Fibroblast of lung (primary cell): ENCODE measurements at places on chromosomes 5 and 9.
A peak's percentile ranks its signal among the peaks of the same experiment; 100 is the strongest.

DNA sequence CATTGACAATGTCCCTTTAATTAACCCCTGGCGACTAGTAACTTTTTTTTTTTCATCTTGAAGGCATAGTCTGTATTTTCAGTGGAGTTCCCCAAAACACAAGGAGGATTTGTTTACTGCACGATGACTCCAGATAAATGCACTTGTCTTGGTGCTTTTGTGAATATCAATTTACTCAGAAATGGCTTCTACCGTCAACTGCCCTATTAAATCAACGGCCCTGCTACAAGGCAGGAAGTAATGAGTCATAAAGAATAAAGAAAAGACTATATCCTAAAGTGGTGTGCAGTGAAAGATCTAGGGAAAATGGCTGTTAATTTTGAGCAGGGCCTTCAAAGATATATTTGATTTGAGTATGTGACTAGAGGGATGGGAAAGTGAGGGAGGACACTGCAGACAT, 388.3 kb upstream of the CHD1 start:
- no peak for DNase-seq

DNA sequence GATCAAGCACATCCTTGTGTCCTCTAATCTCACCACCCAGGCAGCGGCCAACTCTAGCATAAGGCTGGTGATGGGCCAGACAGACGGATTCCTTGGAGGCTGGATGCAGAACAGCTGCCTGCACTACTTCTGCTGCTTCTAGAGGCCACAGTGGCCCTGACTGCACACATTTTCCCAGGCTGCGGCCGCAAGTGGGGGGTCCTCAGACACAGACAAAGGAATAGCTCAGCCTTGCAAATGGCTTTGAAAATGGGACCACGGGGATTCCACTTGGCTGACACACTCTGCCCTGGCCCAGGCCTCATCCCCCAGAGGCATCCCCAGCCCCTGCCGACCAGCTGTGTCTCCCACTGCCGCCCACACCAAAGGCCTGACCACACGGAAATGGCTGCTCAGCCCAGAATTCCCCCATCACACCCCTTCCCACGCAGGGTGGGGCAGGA, 540.8 kb downstream of the BNC2 start:
- DNase-seq = peak; percentile 50

GRCh38 chr9:8534828-8535227, 735.2 kb upstream of the DMAC1 start:
- DNase-seq = no peak

- DNase-seq = no peak
These were observed 2.1 kb downstream of the NPR2 start for GRCh38 chr9:35793461-35793860.

- peak; percentile 88 for DNase-seq
These were observed 128.0 kb downstream of the FANCC start for GRCh38 chr9:95189251-95190098.

- no peak for DNase-seq
These were observed 59.1 kb upstream of the TLR4 start for GRCh38 chr9:117644932-117645636.

- DNase-seq = no peak
These were observed 112.5 kb upstream of the EMB start for GRCh38 chr5:50553560-50553984.

DNA sequence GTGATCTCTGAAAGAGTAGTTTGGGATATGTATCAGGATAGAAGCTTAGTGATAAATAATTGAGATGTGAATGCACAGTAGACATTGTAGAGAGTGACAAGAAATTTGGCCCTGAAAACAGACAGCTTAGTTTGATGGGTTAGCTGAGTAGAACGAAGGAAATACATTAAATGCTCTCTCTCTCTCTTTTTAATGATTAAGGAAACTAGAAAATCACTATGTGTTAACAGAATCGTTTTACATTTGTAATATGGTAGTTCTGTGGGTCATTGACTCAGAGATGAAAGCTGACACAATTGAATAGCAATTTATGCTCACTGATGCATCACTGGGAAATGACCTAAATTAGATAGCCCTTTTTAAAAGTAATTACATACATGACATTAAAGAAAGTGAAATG, 739.8 kb upstream of the PTPRD start:
- DNase-seq = no peak

GRCh38 chr9:24071091-24071490, 245.1 kb upstream of the ELAVL2 start:
- DNase-seq = no peak

DNA sequence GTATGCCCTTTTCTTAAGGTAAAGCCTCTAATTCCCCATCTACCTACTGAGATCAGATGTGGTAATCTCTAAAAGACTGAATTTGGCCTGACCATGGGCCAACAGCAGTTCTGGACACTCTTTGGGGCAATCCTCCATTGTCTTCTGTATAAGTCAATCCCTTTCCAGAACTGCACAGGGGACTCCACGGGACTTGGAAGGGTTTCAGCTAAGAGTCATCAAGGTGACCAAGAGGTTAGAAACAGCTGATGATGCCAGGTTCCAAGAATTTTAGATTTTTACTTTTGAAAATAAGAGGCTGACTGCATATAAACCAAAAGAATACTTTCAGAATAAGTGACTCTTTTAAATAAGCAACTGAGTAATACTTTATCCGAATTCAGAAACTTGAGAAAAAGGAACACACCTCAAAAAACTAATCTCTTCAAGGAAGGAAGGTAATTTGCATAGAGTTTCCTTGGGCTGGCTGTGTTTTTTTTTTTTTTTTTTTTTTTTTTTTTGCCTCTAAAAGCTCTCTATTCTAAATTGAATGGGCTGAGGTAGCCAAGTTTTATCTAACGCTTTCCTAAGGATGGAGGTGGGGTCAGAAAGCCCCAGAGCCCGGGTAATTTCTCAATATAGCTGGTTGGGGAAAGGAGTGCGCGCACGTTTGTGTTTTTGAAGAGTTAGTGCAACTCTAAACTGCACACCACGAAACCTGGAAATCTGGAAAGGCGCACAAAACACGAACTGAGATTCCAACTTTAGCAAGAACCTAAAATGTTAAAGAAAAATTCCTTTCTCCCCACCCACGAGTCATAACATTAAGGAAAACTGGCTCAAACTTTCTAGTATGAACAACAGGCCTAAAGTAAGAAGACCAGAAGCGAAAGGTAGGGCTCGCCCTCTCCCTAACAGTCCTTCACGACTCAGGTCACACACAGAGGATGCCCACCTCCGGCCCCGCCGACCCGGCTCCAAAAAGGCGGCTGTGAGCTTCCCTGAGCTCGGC, 1.3 kb downstream of the VCP start:
- DNase-seq = peak; percentile 52

- DNase-seq = peak; percentile 8
These were observed 802.4 kb upstream of the ACO1 start for GRCh38 chr9:31582071-31582470.

DNA sequence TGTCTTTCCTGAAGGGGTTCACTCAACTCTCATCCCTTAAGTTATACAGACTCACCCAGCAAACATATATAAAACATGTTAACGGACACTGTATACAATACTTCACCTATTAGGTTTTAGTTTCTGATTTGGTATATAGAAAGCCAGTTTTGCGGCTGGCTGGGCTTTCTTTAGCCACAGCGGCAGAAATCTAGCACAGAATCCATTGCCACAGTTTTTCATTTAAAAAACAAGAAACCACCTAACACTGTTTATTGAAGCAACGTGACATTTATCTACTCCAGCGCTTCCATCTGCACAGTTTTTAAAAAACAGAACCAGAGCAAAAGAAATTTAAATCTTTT, 67.3 kb downstream of the SNX30 start:
- DNase-seq = no peak

GRCh38 chr9:15246708-15247107, 60.3 kb downstream of the TTC39B start:
- peak; percentile 43 for DNase-seq

DNA sequence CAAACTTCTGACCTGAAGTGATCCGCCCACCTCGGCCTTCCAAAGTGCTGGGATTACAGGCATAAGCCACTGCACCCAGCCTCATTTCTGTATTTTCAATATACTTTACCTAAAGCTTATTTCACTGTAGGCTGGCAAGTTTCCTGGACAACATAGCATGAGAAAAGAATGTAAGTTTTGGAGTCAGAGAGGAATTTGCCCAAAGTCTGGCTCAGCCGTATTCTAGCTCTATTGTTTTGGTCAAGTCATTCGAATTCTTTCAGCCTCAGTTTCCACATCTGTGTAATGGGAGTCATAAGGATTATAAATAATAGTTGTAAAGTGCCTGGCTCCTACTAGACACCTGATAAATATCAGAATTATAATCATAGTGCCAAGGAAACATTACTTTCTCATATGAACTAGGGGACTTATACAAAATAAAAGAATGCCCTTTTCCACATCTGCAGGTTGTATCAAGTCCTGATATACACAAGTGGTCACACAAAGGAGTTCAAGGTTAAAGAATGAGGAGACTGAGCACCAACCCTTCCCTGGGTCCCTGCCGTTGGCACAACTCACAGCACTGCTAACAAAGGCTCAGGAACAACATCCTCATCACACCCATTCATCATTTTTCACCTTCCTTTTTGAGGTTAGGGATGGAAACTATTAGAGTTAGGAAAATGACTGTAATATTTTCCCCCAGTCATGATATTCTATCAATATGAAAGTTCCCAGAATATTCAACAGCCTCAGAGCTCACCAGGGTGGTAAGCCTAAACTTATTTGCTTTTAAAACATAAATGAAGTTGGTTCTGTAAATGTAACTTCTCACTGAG, 34.6 kb upstream of the RAI14 start:
- peak; percentile 73 for DNase-seq

GRCh38 chr5:151492729-151493128, 45.3 kb downstream of the SLC36A1 start:
- peak; percentile 43 for DNase-seq

DNA sequence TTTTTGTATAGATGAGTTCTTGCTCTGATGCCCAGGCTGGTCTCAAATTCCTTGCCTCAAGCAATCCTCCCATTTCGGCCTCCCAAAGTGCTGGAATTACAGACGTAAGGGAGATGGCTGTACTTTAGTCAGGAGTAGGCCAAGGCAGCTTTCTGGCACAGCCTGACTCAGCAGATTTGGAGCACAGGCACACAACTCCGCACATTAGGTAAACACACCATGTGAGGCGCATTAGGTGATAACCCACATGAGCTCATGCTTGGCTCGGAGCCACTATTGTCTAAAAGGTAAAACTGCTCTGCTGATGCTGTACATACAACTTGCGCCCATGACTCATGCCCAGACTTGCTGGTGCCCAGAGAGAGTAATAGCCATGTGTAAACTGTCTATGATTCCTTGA, 1157.9 kb downstream of the TAF11L14 start:
- peak; percentile 21 for DNase-seq

- peak; percentile 10 for DNase-seq
These were observed 199.4 kb upstream of the NFIL3 start for GRCh38 chr9:91623004-91623403.

GRCh38 chr5:97528941-97529340, 345.9 kb upstream of the RIOK2 start:
- peak; percentile 72 for DNase-seq

GRCh38 chr5:145162626-145163025, 672.5 kb downstream of the PRELID2 start:
- DNase-seq = no peak

DNA sequence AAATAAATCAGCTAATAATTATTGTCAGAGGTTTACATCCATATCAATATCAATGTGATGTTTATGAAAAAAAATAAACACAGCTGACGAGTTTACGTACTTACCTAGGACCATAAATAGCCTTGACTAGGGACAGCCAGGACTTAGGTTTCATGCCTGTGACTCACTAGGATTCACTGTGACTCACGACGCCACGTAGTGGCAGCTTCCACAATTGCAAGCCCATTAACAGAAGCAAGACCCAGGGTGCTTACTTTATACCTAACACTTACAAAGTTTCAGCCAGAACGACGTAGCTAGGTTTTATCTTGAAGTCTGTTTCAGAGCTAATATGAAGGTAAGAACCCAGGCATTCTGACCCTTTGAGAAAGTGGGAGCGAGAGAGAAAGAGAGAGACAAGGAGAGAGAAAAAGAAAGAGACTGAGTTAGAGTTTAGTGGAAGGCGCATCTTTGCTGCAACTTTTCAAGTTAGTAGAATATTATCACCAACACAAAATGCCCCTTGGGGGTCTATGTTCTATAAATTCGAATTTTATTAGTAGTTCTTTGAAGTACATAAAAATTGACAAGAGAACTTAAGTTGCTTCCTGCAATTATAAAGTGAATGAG, 191.2 kb downstream of the GNA14 start:
- peak; percentile 86 for DNase-seq

DNA sequence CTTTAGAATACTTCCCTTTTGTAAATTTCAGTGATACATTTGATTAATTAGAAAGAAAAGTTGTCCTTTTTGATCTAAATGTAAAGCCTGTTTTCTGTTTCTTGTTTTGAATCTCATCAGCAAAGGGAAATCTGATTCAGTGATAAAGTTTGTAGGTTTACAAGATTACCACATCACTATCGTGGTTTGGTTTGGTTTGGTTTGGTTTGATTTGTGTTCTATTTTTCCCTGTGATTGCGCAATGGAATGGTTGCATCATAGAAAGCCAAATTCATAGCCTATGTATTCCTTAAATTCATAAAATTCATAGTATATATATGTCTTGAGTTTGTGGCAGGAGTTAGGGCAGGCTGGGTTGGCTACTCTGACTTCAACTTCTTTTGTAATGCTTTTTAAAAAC, 15.2 kb downstream of the SRFBP1 start:
- DNase-seq = peak; percentile 84

- peak; percentile 45 for DNase-seq
These were observed 66.1 kb upstream of the BARHL1 start for GRCh38 chr9:132516301-132516700.

- DNase-seq = no peak
These were observed 67.6 kb downstream of the MTX3 start for GRCh38 chr5:79923431-79923830.

GRCh38 chr5:135241536-135241935, 157.5 kb downstream of the MACROH2A1 start:
- no peak for DNase-seq

- no peak for DNase-seq
These were observed 533.4 kb downstream of the CSNK1G3 start for GRCh38 chr5:124045412-124045811.

DNA sequence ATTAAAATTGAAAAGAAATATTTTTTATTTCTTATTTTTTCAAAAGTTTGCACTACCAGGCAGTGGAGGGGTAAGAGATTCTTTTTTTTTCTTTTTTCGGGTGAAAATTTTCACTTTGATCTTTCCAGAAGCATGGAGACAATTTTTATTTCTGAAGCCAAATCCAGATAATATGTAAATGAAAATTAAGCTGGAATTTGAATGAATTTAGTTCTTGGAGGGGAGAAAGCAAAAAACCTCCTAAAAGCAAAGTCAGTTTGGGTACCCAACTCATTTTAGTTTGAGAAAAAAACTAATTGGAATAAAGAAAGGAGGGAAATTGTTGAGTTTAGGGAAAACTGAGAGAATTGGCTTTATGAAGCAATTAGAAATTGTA, 872 bp downstream of the ZNF618 start:
- DNase-seq = no peak

DNA sequence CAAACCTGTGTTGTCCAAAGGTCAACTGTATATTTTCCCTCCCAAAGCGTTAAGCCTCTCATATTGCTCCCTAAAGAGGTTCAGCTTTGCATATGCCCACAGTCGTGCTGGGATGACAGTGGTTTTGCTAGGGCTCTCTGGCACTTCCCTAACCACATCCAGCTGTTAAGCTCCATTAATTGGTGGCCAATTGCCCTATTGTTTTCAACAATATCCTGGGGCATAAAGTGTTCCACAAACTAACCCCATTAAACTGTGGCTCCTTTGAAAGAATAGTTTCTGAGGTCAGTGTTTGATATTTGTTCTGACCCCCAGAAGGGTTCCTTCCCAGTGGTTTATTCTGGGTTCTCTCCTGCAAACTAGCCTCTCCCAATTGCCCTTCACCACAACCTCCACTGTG, 194.5 kb downstream of the HSD17B3 start:
- no peak for DNase-seq

- peak; percentile 89 for DNase-seq
These were observed 87.6 kb upstream of the RPS23 start for GRCh38 chr5:82365744-82366228.
